SW 1271 (cell line): ENCODE measurements at places on chromosomes 7 and 10.
A peak's percentile ranks its signal among the peaks of the same experiment; 100 is the strongest.

DNA sequence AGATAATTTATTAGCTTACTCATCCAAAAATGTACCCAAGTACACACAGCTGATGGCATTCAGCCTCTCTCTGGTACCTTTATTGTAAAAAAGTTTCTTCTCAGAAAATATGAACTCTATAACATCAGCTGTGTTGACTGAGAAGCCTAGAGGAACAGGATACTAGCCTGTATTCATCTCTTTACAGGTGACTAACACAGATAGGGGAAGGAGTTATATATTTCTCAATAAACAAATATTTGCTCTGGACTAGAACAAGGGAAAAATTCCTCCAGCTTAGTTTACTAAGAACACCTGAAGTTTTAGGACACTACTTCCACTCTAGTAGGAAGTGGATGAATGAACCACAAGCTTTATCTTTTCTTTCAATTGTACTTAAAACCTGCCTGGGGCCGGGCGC lies 67.8 kb downstream of the ZNF248 start:
- DNase-seq, result no peak

GRCh38 chr7:79722217-79722616 lies 268.8 kb upstream of the MAGI2 start:
- no peak for DNase-seq

- DNase-seq, result no peak
These were observed 187.4 kb downstream of the CDCA7L start for GRCh38 chr7:21758286-21758685.

DNA sequence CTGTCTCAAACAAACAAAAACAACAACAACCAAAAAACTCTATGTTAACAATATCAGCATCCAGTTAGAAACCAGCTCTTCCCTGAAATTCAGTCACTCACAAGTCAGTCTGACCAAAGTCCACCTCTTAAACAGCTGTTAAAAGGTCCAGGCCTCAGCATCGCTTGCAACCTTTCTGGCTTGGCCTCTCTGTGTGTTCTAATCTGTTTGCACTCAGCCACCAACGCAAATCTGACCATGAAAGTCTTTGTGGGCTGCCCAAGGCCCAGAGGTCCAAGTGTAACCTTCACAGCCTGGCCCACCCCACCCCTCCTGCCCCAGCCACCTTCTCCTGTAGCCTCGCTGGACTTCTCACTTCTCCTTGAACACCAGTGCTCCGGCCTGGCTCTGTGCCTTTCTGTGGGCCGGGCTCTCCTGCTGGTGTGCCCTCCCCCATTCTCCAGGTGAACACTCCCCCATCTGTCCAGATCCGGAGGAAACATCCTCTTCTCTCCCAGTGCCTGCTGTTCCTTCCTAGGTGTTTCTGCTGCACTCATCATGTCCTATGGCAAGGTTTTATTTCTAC lies 72.2 kb upstream of the EFCAB10 start:
- no peak for DNase-seq

- no peak for DNase-seq
These were observed 739.7 kb downstream of the PARD3 start for GRCh38 chr10:34075254-34075926.

DNA sequence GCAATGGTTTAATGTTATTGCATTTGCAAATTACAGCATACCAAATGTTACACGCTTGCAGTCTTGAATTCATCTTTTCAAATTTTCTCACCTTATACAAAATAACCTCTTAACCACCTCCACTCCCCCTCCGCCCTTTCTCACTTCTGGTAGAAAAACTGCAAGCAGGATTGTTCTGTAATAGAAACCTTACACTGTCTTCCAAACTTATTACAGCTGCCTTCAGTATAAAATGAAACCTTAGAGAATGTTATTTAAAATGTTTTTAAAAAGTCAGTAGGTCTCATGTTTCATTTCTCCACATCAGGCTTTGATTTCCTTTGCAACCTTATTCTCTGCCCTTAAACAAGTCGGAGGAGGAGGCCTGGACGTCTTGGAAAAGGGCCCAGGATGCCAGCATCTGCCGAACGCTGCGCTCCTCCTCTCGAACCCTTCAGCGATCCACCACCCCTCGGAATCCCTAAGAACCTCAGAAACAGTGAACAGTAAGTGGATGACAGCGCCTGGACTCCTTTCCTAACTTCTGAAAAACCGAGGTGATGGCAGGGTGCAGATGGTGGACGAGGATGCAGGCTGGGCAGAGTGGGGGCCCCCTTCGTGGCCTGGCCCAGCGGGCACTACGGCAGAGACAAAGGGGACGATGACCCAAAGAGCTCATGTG lies 74.0 kb downstream of the FGFR2 start:
- no peak for DNase-seq

GRCh38 chr7:42046483-42046882 lies 190.5 kb downstream of the GLI3 start:
- DNase-seq, result no peak

DNA sequence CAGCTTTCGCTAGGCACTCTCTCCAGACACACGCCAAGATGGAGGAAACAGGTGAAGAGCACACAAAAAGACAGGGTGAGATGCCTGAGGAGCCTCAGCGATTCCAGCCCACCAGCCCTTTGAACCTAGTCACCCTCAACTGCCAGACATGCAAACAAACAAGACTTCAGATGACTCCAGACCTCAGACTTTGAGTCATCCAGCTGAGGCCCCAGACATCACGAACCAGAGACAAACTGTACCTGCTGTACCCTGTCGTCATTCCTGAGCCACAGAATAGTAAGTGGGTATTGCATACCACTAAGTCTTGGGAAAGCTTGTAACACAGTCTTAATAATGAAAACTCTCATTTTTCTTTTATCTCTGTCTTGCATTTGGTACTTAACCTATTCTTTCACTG lies 126.6 kb upstream of the LSM8 start:
- no peak for DNase-seq

DNA sequence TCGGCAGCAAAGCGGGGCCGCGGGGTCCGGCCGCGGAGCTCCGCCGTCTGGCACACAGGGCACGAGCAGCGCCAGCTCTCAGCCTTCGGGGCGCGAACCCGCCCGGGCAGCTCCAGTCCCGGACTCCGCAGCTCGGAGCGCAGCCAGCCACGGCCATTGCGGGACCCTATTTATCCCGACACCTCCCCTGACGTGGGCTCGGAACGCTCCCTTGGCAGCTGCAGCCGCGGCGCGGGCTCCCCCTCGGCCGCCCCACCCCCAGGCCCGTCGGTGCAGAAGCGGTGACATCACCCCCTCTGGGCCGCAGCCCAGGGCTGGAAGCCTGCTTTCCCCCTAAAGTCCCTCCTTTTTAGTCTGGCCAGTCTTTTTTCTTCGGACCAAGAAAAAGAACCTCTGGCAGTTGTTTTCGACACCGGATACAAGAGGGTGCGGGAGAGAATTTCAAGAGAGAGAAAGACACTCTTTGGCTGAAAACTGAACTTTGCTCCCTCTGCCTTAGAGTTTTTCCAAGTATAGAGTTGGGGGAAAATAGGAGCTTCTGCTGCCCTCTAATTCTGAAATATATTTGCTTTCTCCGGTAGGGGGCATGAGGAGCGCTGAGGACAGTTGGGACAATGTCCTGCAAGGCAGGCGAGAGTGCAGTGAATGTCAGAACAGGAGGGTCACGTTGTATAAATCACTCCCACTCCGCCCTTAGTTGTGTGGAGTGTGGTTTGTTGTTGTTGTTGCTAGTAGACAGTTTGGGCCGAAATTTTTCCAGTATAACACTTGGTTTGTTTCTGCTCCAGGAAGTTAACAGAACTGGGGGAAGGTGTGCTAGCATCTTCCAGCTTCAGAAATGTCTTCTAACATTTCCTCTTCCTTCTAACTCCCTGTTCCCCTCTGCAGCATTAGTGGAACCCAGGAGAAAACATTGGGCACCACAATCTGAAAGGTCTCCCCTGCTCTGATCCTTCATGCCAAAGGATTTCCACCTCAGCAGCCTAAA lies at the start of gene SFRP4:
Gene SFRP4, minus strand, starts transcription at position 145 of the 988 bp plus-strand sequence. CDS start 280 bp downstream, outside the sequence.
- DNase-seq, result peak; percentile 26

DNA sequence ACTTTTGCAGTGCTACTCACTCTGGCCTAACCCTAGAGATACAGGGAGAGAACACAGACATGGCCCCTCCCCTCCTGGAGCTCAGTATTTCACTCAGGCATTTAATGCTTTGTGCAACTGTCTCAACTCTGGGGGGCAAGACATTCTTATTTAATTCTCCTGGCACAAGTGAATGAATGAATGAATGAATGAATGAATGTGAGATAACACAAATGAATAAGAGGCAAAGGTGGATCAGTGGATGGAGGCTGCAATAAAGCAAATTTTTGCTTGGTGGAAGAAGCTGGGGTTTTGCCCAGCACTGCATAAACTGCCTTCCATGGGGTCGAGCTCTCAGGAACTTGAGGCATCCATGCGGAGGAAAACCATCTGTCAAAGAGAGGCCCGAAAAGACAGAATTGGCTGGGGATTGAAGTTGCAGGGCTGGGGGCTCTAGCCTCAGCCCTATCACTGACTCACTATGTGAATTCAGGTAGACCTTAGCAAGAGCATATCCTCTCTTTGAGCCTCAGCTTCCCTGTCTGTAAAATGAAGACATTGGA lies 441.4 kb upstream of the ZMIZ1 start:
- DNase-seq, result no peak

DNA sequence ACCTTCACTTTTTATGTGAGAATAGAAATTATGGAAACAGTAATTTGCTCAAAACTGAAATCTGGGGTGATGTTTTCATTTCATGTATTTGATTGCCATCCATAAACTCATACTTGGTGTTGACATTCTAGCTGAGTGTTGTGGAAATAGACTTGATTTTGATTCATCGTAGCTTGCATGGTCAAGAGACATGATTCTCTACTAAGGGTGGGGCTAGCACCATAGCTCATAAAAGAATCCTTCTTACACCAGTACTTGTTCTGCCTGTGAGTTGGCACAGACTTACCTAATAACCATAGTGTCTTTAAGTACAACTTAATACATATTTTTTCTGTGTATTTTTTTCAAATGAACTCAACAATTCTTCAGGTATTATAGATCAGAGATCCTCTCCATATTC lies 36.6 kb downstream of the RAB18 start:
- no peak for DNase-seq

DNA sequence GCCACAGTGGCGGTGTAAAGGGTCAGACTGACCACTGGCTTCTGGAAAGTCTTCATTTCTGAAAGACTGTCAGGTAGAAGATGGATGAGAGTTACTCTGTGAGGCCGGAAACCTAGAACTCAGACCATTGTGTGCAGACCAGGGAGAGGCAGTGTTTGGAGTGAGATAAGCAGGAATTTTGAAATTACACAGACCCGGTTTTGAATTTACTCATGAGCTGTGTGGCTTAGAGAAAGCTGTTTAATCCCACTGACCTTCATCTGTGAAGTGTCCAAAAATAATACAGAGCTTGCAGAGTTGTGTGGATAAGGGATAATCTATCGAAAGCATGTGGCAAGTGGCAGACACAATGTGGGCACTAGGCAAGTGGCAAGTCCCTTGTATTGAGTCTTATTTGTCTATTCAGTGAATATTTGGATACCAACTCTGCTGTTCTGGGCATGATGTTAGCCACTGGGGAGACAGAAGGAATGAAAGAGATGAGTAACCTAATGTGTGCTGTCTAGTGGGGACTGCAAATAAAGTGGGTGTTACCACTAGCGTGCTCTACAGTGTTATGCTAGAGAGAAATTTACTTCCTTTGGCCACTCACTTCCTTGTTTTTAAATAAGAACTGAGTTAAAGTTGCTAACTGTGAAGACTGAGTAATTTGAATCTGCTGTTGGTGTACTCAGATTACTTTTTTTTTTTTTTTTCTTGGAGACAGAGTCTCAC lies 69.4 kb downstream of the KIAA1217 start:
- no peak for DNase-seq

DNA sequence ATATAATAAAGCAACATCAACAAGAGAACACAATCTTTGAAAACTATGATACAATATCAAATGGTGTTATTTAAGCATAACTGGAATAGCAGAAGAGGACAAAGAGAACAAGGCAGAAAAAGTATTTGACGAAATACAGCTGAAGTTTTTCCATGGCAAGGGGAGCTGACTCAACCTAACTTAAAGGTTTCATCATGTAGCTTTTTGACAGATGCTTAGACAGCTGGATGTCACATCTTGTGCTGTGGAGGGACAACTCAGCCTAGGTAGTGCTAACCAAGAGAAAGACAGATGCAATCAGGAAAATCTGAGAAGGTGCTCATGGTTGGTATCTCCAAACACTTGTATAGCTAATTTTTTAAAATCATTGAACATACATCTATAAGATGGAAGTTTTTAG lies 208.2 kb downstream of the TFEC start:
- DNase-seq, result no peak

DNA sequence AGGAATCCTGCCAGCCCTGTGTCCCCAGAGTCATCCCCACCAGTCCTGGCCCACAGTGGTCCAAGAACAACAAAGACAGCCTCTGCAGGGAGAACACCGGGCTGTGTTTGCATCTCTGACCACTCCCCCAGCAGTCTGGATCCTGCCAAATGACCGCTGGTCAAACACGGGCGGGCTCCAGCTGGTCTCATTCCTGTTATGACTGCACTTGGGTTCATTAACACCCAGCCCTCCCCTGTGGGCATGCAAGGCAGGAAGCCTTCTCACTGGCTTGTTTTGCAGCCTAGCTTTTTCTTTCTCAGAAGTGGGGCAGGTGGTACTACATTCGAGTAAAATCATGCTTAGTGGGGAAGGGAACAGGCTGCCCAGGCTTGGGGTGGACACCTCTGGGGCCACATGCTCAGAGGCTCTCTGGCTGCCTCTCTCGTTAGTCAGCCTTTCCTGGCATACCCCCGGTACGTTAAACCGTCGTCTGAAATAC lies 190.0 kb downstream of the PLXNA4 start:
- DNase-seq, result no peak

DNA sequence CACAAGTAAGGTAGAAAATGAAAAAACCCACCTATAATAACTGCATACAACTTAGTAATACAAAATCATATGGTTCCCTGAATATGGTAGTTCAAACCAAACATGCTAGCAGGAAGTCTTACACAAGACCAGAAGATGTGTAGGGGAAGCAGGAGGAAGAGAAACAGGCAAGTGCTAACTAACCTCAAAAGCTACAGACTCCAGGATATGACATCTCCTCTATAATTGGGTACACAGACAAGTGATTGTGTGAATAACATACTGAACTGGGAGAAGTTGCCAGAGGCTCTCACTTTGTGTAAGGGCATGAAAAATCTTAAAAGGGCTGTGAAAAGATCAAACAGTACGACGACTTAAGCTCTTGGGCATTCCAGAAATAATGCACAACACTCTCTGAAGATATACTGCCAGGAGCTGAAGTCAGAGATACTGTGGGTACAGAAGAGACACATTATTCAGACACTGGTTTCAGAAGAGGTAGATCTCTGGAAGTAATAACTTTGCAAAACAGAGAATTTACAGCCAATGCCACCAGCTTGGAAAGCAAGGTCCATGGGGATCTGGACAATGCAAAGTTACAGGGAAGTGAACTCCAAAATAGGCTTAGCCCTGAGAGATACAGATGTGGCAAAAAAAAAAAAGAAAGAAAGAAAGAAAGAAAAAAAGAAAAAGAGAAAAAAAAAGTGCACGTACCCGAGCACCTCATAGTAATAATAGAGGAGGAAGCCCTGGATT lies 767.2 kb downstream of the TNS3 start:
- no peak for DNase-seq
